ENCODE measurements at places on chromosomes 11 and 22. TPM values are rescaled to one million over a fixed set of nuclear protein-coding genes. Genes with fewer than 3 reads are reported as not detected.
A peak's percentile ranks its signal among the peaks of the same experiment; 100 is the strongest.

Gene MS4A4A
- total RNA-seq, result 4.4 TPM

- no peak for DNase-seq
These were observed 18.7 kb downstream of the ZBED4 start for GRCh38 chr22:49872347-49872746.

DNA sequence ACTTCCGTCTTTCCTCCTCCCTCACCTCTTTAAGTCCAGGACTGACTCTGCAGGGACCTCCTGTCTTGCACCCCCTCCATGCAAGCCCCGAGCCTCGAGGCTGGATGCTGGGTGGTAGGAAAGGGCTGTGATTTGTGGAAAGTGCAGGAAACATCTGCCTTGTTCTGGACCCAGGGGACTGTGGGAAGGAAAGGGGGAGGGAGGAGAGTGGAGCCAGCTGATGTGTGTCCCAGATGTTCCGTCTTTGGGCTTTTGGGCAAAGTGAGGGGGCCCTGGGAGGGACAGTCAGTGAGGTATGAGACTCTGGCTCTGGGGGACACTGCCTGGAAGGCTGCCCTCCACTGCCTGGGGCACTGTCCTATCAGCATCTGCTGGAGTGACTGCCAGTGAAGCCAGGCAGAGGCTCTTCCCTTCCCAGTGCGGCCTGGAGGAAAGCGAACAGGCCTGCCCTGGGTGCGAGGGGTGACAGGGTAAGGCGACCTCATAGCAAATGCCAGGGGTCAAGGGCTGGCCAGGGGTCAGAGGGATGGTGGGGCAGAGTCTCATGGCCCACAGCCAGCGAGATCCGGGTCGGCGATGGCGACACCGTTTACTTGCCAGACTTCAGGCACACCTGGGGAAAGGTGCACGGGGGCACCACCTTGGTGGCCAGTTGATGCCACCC, 1.7 kb downstream of the MRGPRD start:
- DNase-seq, result no peak

- DNase-seq, result no peak
These were observed 13.7 kb downstream of the GRAP2 start for GRCh38 chr22:39914584-39914983.

GRCh38 chr11:132111838-132112237, 741.4 kb downstream of the NTM start:
- DNase-seq, result no peak

DNA sequence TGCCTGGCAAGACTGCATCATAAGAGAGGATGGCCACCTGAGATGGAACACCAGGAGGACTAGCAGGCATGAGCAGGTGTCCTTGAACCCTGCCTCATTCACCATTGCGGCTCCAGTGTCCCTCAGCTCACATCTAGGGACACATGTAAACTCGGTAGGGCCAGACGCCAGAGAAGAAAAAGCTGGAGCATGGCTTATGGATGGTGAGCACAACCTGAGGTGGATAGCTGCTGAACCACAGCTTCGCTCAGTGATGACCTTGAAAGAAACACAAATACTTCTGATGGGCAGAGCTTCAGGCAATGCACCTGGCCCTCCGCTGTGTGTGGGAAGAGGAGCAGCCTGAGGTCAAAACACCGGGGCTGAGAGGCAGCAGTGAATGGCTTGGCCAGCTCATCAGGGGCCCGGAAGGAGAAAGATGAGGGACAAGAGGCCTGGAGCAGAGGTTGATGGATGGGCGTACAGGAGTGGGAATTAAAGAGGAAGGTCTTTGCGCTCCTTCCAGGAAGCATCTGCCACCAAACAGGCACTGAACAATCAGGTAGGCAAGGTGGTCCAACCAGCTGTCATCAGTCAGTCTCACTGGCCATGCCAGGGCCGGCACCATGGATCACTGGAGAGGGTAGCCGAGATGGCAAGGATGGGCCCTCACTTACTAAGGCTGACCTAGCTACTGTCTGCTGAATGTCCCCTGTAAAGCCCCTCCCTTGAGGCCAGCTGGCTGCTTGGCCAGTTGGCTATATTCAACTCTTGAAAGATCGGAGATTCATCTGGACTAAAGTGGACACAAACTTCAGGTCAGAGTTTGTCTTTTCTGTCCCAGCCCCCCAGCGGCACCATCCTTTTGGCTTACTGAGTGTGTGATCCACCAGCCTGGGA, 89.7 kb downstream of the MYEOV start:
- no peak for DNase-seq

- no peak for DNase-seq
These were observed 511 bp upstream of the CLCF1 start for GRCh38 chr11:67373648-67374570.

Gene SYNGR1
- 63.9 TPM for total RNA-seq

Gene UPB1
- not detected for total RNA-seq

GRCh38 chr11:29780756-29781155, 236.1 kb downstream of the KCNA4 start:
- peak; percentile 59 for DNase-seq

GRCh38 chr11:27386181-27386845, 23.3 kb upstream of the CCDC34 start:
- no peak for DNase-seq

DNA sequence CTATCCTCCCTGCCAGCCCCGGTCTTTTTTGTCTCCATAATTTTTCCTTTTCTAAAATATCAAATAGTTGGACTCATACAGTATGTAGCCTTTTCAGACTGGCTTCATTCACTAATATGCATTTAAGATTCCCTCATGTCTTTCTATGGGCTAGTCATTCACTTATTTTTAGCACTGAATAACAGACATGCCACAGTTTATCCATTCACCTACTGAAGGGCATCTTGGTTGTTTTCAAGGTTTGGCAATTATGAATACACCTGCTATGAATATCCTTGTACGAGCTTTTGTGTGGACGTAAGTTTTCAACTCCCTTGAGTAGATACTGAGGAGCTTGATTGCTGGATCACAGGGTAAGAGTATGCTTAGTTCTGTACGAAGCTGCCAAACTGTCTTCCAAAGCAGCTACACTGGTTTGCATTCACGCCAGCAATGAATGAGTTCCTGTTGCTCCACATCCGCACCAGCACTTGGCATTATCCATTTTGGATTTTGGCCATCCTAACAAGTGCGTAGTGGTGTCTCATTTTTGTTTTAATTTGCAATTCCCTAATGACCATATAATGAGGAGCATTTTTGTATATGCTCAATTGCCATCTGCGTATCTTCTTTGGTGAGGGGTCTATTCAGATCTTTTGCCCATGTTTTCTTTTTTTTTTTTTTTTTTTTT, 21.1 kb downstream of the ALG12 start:
- no peak for DNase-seq

Gene NAALAD2
- total RNA-seq, result 5.3 TPM

Gene KDM4D
- total RNA-seq, result 1.9 TPM

Gene PHF21B
- 8.1 TPM for total RNA-seq

- no peak for DNase-seq
These were observed 15.5 kb upstream of the RAPSN start for GRCh38 chr11:47464483-47464882.

DNA sequence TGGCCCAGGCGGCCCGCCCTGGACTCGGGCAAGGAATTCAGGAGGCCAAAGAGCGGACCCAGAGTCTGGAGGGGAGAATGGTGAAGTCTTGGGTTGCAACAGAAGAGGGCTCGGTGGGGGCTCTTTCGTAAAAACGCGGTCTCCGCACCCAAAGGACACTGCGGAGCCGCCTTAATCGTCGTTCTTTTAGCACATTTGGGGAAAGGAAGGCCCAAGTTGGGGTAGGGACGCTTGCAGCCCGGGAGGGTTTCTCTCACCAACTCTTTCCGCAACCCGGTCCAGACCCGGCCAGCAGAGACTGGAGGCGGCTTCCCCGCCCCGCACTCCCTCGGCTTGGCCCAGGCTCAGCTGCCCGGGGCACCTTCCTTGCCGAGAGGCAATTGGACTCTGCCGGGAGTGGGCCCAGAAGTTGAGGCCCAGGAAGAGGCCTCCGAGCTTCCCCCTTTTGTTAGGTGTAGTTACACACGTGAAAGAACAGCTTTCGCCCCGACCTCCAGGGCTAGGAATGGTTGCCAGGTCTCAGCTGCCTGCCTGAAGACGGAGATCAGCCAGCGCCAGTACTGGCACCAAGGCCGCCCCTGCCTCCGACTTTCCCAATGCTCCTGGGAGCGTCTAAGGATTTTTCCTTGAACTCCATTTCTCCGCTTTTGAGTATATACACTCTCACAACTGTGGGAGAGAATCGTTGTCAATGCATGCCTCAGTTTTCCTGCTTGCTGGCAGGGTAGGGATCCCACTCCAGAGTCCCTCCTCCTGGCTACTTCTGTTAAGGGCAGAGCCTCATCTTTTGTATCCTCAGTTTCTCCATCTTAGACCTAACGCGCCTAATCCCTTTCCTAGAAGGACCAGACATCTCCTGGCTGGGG, 3.7 kb downstream of the ALX4 start:
- no peak for DNase-seq

- no peak for DNase-seq
These were observed 70.9 kb downstream of the CCDC34 start for GRCh38 chr11:27291954-27292636.

DNA sequence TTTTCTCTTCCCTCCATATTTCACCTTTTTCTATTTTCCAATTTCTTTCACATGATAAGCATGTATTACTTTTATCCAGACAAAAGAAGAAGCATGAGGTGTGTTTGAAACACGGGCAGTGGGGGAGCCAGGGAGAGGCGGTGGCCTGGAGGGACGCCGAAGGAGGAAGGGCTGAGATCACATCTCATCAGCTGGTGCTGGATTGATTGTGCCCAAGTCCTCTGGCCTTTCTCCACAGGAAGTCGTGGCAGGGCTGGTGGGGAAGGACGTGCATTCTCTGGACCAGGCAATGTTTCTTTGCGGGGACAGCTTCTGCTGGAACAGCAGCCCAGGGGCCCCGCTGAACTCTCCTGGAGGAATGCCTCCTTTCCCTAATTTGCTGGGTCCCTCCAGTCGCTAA, 82.9 kb downstream of the MIAT start:
- DNase-seq, result no peak

- DNase-seq, result no peak
These were observed 5.3 kb downstream of the YAP1 start for GRCh38 chr11:102115557-102115956.

Gene OR2AG1
- not detected for total RNA-seq

DNA sequence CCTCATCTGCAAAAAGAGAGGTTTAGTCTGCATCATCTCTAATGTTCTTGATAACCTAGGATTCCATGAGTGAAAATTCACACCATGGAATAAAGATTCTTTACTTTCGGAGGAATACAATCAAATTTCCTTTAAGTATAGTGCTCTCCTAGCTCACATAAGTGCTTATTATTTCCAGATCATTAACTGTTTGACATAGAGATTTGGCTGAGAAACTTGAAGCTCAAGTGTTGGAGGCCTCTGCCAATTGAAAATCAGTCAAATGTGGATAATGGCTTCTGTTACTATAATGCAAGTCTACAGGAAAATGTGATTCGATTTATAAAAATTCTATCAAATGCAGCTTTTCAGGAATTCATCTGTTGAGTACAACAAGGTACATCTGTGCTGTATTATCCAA, 144.6 kb downstream of the KIF18A start:
- no peak for DNase-seq

DNA sequence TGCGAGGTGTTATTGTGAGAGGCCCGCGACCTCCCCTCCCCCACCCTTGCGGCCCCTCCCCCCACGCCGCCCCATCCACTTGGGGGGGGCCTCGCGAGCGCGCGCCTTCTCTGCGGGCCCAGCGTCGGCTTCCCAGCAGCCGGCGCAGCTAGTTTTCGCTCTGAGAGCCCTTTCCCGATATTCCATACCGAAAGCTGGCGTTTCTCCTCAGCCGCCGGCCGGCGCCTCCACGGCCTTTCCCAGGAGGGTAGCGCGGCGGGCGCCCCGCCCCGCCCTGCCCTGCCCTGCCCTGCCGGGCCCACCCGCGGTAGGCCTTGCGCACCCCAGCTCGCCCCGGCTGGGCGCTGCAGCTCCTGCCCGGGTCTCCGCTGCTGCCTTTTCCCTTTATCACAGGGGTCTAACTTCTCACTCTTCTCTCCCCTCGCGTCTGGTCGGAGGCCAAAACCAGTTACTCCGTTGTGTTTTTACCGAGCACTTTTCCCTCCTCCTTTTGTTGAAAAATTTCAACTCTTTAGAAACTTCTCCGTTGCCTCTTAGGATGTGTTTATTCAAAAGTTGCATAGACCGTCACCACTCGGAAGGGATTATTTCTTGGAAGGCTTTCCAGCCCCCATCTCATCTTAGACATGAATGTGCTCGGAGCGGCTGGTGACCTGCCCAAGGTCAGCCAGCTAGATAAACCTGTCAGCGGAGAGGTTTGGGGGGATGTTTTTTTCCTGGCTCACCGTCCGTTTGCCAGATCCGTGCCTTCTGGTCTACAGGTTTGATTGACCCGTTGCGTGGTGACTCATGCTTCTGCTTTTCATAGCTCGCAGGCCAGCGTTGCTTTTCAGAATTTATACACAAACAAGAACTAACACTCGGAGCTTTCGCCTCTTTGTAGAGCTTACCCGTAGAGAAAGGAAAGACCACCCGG, 648 bp downstream of the PAFAH1B2 start:
- DNase-seq, result peak; percentile 71

DNA sequence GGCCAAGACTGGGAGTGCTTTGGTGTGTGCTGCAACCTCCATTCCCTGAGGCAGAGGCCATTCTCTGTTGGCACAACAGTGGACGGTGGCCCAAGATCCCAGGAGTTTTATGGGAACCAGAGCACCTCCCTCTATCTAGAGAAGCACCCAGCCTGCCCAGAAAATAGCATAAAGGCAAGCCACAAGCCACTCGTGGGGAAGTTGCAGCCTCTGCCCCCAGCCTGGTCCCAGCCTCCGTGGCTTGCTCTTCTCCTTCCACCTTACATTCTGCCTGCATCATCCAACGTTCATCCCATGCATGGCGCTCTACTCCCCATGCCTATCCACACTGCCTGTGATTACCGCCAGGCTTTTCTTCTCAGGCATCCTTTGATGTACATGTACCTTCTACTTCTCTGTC, 15.8 kb downstream of the IL17RA start:
- DNase-seq, result no peak

- DNase-seq, result no peak
These were observed 622.5 kb downstream of the TBC1D22A start for GRCh38 chr22:47384977-47385376.

- no peak for DNase-seq
These were observed 62.0 kb downstream of the IGF2 start for GRCh38 chr11:2077061-2077802.

GRCh38 chr11:76806131-76806530, 23.0 kb downstream of the TSKU start:
- DNase-seq, result no peak

DNA sequence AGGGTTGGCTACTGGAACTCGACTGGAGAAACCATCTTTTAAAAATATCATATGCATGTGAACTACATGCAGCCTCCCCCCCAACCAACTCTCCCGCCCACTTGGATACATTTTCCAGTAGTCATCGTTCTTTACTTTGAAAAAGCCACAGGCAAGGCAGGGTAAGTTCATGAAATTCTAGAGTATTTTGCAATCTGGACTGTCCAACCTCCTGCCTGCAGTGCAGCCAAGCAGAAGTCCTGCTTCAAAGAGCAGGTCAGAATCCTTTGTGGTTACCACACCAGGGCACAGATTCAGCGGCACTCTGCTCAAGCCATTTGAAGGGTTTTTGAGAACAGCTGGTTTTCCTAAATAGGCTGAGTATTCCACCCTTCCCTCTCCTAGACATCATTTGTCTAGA, 12.1 kb downstream of the ELF5 start:
- DNase-seq, result no peak

Gene ACRV1
- total RNA-seq, result 0.31 TPM

Data from occipital lobe (tissue), 3 donors.